A673 (cell line): ENCODE measurements at places on chromosomes 11 and 22. TPM values are rescaled to one million over a fixed set of nuclear protein-coding genes. Genes with fewer than 3 reads are reported as not detected.

- no peak for DNase-seq
Observed at GRCh38 chr11:19978668-19979518, 181.4 kb downstream of the DBX1 start.

DNA sequence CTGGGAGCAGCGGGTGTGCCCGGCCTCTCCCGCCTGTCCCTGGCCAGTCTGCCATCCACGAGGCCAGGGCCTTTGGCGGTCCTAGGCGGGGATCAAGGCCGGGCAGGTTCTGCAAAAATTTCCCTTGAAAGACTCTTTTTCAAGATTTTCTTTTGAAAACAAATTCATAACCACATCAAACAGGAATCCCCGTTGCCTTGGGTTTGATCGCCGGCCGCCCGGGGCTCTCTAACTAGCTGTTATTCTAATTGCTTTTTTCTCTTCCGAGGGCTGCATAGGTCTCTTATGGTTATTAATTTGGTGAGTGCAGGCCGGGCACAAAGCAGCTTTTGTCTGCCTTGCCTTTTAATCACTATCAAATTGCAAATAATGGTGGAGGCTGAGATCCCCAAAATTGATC, 42.0 kb downstream of the CDKN1C start:
- no peak for DNase-seq

DNA sequence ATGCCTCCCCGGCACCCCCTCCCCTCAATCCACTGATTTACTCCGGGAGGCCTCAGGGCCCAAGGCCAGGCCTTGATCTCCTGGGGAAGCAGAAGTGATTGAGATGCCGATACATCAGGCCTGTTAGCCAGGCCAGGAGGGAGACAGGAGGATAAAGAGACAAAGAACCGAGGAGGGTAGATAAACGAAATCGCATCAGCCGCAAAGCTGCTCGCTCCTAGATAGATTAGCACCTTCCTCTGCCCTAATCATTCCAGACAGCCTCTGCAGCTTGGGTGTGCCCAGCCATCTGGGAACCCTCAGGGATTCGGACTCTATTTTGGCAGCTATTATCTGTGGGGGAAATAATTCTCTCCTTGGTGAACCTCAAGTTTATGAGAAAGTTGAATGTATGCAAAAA, 121.2 kb downstream of the ABTB2 start:
- DNase-seq, result no peak

- no peak for DNase-seq
Observed at GRCh38 chr22:32815943-32816342, 14.4 kb downstream of the TIMP3 start.

- no peak for DNase-seq
Observed at GRCh38 chr11:125402435-125402834, 93.6 kb downstream of the FEZ1 start.

GRCh38 chr11:124898263-124898680, 607 bp upstream of the ROBO4 start:
- DNase-seq, result no peak

DNA sequence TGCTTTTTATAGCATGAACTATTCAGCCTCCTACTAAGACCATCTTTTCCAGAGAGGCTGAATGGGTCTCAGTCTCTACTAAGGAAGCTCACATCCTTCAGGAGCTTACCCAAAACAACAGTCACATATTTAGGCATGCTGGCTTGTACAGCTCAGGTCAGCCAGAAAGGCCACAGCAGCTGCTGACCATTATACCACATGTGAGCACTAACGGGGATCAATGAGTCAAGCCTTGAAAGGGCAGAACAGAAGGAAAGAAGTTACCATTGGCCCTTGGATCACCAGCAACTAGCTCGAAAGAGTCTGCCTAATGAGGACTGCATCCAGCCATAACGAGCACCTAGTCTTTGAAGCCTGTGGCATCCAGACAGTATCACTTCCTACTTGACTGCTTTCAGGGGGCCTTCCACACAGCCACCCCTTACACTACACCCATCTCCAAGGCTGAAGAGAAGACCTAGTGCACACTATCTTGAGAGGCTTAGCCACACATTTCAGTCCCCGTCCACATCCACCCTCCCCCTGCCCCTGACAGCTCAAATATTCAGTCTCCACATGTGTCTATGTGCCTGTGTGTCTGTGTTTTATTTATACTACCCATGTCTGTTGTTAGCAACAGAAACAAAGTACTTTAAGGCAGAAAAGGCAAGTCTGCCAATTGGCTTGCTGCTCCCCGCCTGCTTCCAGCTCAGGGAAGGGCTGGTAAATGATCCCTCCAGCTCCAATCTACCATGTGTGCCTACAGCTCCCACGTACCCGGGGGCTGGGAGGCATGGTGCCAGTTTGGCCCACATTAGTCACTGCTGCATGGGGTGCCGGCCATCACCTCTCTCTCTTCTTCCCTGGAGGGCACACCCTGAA, 95.5 kb downstream of the RPL27A start:
- DNase-seq, result no peak

DNA sequence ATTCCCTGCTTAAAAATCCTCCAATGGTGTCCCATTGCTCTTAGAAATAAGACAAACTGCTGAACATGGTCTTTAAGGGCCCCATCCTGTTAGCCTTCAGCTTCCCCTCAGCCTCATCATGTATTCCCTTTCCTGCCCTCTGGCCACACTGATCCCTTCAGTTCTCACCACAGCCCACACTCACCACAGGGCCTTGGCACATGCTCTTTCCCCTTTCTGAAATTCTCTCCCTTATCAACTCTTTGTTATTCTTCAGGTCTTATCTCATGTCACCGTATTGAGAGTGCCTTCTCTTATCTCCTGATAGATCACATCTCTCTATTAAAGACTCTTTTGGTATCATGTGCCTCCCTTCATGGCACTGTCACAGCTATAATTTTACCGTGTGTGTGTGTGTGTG, 167.8 kb upstream of the MPPED2 start:
- DNase-seq, result no peak

- no peak for DNase-seq
Observed at GRCh38 chr11:60194511-60194910, 11.6 kb upstream of the MS4A6A start.

DNA sequence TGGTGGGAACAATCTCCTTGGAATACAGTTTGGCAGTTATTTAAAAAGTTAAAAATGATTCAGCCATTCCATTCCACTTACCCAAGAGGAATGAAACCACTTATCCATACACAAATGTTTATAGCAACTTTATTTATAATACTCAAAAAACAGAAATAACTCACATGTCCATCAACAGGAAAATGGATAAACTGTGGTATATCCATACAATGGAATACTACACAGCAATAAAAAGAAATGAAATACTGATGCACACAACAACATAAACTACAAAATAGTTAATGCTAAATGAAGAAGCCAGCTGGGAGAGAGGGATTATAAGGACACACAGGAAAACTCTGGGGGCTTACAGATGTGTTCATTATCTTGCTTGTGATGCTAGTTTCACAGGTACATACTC, 64.7 kb downstream of the FCHSD2 start:
- no peak for DNase-seq

DNA sequence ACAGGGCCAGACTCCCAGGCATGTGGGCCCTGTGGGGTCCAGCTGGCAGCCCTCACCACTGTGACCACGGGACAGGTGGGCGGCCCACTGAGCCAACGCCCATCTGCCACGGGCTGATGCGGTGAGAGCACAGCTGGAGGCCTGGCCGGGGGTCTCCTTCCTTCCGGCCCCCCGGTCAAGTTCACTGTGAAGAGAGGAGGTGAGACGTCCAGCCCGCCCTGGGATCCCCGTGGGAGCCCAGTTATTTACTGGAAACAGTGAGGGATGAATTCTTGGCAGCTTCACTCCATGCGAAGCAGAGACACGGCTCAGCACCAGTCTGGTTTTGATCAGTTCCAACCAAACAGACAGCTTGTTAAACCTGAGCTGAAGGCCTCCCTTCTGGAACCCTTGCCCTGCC, 38.7 kb downstream of the WNT11 start:
- DNase-seq, result no peak

DNA sequence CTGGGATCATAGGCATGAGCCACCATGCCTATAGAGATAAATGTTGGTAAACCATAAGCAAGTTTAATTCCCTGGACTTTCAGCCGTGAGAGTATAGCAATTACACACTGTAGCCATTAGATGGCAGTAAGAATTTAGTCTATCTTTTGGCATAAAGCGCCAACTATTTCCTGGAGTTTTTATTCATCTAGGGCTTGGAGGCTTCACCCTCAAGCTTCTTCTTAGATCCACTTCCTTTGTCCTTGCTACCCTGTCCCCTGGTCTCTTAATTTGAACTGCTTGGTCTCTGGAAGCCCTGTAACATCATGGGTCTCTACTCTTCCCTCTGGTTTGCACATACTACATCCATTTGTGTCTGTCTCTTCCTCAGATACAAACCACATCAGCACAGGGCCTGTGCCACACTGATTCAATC, 38.2 kb downstream of the OR10A6 start:
- DNase-seq, result peak; percentile 58

- DNase-seq, result no peak
Observed at GRCh38 chr22:39237318-39238100, 7.3 kb downstream of the PDGFB start.

DNA sequence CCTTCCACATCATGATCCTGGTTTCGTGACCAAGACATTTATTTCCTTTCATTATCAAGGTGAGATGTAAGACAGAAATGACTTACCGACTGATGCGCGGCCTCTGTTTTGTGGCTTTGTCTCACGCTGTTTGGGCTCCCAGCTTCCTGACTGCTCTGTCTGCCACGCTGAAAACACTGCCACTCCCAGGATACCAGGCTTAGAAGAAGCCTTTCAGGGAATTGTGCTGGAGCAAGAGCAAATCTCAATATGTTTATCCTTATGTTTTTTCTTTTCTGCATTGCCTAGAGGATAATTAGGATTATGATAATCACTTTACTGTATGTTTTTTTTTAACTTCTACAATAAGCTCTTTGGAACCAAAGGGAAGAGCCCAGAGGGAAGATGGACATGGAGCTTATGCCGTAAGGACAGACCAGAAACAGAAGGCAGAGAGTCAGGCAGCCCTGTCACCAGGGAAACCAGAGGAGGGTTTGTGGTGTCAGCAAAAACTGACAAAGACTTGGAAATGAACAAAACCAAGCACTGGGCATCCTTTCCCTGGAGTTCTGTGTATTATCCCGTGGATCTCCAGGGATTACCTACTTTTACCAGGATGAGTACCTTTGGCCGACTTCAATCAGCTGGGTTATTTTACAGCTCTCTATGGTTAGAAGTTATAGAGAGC, 68.2 kb upstream of the ISX start:
- no peak for DNase-seq

DNA sequence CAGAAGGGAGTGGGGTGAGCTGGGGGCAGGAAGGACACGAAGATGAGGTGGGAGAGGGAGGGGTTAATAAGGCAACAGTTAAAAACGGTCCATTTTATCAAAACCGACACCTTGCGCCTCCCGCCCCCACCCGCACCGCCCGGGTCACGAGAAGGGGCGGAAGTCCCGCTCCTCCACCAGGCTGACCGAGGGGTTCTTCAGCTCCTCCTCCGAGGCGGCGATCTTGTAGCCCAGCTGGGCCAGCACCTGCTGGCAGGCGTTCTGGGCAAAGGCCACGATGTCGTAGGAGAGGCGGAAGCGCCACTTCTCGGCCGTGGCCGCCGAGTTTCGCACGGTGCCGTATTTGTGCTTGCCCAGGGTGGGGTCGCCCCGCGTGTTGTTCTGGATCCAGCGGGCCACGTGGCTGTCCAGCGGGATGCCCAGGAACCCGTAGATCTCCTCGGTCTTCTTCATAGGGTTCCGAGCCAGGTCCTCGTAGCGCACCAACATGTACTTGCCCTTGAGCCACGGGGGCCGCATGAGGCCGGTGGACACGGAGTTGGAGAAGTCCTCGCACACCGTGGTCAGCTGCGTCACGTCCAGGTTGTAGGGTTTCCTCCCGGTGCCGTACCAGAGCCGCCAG, 15.8 kb downstream of the CHST1 start:
- DNase-seq, result no peak

- no peak for DNase-seq
Observed at GRCh38 chr11:95503047-95503446, 272.0 kb upstream of the SESN3 start.

GRCh38 chr11:8973121-8973520, 8.9 kb upstream of the TMEM9B start:
- DNase-seq, result no peak

- no peak for DNase-seq
Observed at GRCh38 chr11:131356206-131356605, 14.2 kb upstream of the NTM start.

DNA sequence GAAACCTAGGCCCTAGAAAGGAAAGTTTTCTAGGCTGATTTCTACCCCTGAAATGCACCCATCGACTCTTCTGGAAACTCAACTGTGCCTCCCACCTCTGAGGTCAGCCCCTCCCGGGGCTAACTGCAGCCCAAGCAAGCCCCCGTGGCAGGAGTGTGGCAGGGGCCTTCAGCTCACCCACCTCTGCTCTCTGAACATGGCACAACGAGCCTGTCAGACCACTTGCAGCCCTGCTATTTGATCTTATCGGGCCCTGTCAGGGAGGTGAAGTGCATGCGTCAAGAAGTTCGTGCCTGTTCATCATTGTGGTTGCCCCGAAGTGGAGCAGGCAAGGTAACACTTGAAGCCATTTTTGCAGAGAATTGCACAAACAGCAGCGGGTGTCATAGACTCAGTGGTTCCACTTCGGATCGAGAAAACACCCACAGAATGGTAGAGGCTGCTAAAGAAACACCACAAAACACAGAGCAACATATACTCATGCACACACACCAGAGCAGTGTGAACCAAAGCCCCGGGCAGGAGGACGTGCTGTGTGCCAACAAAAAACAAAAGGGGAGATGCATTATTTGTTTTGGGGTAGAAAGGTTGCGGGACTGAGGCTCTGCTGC, 262.7 kb downstream of the ETS1 start:
- no peak for DNase-seq

DNA sequence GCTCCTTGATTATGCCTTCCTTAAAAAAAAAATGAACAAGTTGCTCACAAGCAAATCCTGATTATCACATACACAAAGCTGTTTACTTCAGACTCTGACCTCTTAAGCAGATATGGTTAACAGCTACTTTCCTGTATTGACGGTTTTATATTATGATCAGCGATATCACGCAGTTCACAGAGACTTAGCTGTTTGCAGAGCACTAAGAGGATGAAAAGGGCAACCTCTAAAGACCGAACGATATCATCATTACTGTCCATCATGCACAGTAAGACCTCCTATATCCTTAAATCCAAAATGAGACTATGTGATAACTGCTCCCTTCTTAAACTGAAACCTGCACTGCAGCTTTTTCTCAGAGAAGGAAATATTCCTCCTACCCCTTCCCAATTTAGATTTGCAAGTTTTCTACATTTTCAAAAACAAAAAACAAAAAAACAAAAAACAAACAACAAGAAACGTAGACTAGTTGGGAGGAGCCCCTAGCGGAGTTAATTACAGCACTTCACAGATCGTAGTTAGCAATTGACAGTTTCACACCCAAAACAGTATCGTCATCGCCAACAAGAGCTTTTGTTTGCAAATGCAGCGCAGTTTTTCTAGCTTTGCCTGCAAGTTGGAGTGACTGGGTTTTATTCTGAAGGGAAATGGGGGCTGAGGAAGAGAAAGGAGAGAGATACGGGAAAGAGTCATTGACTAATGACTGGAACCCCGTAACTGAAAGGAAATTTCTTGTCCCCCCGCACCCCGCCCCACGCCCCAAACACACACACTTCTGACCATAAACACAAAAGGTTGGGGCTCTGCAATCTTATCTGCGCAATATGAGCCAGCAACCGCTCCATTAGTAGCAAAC, 1.2 kb downstream of the DDX6 start:
- peak; percentile 39 for DNase-seq

ZC3H7B gene
- 83.9 and 90.4 TPM in 2 replicates for total RNA-seq

B3GAT3 gene
- 64.7 and 68.2 TPM in 2 replicates for total RNA-seq

ESAM gene
- total RNA-seq, result 1.2 and 1.5 TPM in 2 replicates

MYO18B gene
- total RNA-seq, result 0.15 TPM in 1 of 2 replicates, not detected in the other

HSPB2 gene
- total RNA-seq, result not detected in 2 replicates

CARNS1 gene
- total RNA-seq, result 0.13 and 0.28 TPM in 2 replicates

CYB5R2 gene
- 6.2 and 6.9 TPM in 2 replicates for total RNA-seq

CACNA1I gene
- total RNA-seq, result 0.90 and 1.4 TPM in 2 replicates

P4HA3 gene
- 0.52 and 2.0 TPM in 2 replicates for total RNA-seq
